ENCODE measurements at places on chromosomes 1 and 21. TPM values are rescaled to one million over a fixed set of nuclear protein-coding genes. Genes with fewer than 3 reads are reported as not detected.

The HES4 gene
- total RNA-seq: 3.1 TPM

DNA sequence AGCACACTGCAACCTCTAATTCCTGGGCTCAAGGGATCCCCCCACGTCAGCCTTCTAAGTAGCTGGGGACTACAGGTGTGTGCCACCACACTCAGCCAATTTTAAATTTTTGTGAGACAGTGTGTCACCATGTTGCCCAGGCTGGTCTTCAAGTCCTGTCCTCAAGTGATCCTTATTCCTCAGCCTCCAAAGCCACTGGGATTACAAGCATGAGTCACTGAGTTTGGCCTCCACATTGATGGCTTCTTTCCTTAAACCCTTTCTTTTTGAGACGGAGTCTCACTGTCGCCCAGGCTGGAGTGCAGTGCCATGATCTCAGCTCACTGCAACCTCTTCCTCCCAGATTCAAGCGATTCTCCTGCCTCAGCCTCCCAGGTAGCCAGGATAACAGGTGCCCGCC, 7.6 kb downstream of the KPNA6 start:
- DNase-seq: no peak

GRCh38 chr1:66767626-66768025, 15.4 kb downstream of the DYNLT5 start:
- DNase-seq: no peak

DNA sequence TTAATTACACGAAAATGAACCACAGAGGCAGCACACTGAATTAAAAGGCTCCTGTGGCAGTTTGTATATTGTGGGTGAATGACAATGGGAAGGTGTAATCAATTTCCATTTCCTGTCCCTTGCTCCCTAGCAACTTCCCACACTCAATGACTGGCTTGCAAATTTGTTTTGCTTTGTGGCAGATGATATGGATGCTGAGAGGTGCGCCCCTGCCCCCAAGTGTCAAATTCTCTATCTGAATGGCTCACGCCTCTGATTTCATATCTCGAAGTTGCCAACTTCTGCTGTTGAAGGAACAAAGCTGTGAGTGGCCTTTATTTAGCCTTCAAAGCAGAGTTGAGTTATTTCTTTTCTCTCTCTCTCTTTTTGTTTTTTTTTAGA, 86.0 kb downstream of the FOXD2 start:
- no peak for DNase-seq

DNA sequence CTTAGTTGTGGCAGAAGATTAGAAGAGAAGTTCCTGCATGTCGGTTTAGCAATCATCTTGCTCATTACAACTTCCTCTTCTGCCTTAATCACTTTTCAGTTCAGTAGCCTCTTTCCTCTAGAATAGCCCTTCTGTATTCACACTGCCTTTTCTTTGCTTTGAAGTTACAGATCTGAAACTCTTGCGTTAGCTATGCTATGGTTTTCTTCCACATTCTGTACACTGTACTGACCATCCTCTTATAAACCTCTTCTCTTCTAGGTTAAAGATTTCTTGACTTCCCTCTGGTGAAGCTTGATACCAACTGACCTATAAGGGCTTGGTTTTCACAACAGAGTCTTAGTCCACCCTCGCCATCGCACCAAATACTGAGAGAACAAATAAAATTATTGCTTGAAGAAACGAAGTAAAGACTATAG, 35.0 kb downstream of the C21orf91 start:
- DNase-seq: no peak

Data from activated T-helper 2 cell treated with anti-CD3 and anti-CD28 coated beads, Interferon-gamma antibody, Interleukin-2, Interleukin-4, amounts not matched to agents 10 μg/mL and 5 μg/mL and 100 μg/mL, durations not matched to agents 14 hours and 24 hours and 36 hours (primary cell).